Endothelial cell of umbilical vein (primary cell): ENCODE measurements at places on chromosomes 1 and 21. TPM values are rescaled to one million over a fixed set of nuclear protein-coding genes. Genes with fewer than 3 reads are reported as not detected.

BTG2 gene
- total RNA-seq, result 40.3 and 50.1 TPM in 2 replicates

CBR1 gene
- 37.2 and 41.3 TPM in 2 replicates for total RNA-seq

SAMD11 gene
- not detected in 2 replicates for total RNA-seq

ZNF695 gene
- total RNA-seq, result 4.8 and 5.5 TPM in 2 replicates

DNA sequence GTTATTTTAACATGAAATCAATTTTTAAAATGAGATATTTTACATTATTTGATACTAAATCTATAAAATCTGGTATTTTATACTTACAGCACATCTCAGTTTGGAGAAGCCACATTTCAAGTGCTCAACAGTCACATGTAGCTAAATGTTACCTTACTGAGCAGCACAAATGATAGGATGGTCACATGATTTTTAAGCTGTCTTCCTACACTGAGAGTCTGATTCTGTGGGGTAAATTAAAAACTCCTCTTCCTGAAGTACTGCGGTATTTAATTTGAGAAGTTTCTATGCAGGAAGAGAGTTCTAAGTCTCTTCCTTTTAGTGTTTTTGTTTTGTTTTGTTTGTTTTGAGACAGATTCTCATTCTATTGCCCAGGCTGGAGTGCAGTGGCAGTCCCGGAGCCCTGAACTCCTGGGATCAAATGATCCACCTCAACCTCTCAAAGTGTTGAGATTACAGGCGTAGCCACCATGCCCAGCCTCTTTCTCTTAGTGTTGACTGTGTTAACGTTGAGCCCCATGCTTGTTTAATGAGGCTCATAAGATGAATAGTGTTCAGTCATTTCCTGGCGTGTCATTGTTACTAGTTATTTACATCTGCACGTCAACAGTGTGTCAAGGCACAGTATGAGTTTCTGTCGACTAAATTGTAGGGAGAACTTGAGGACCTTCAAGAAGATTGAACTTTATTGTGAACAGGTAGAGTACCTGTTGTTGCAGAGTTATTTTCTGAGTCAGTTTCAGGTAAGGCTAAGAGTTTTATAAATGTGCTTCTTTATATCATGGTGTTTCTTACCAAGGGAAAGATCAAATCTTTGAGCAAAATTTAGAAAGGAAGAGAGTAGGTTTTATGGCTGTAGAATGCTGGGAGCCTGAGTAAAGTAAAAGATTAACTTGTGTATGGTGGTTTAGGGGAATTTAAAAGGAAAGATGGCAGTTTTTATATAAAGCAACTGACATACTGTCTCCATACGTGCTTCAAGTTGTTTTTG lies 3.3 kb downstream of the CNST start:
- DNase-seq, result peak; percentile 92
- peaks cover 46% of the 10 kb centered on the region for H3K4me1 ChIP-seq
- no peak overlapping the region for H3K4me3 ChIP-seq
- H3K27me3 ChIP-seq, result no peaks in the 10 kb centered on the region

GRCh38 chr1:22673486-22674409 lies 20.7 kb downstream of the C1QB start:
- DNase-seq, result peak; percentile 74
- peaks cover 12% of the 10 kb centered on the region for H3K27me3 ChIP-seq
- no peak overlapping the region for H3K27ac ChIP-seq

DNA sequence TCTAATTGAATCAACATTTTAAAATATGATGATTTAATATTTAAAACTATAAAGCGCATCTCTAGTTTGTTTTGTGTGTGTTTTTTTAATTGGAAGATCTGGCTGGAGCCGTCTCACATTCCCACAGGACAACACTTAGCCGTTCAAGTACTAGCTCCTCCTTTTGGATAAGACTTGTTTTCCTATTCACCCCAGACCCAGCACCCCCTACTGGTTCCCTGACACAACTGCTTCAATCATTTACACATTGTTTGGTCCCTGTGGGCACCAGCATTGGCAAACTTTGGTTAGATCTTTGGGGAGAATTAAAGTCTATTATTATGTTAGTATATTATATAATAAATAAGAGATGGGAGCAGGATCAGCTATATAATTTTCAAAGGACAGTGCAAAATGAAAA lies 34.5 kb downstream of the TYW3 start:
- no peak overlapping the region for H3K4me3 ChIP-seq
- DNase-seq, result no peak
- H3K27ac ChIP-seq, result no peak overlapping the region

- H3K4me1 ChIP-seq, result peaks cover 7% of the 10 kb centered on the region
- no peak overlapping the region for H3K4me3 ChIP-seq
- no peaks in the 10 kb centered on the region for H3K27me3 ChIP-seq
- peak; percentile 32 for DNase-seq
- H3K36me3 ChIP-seq, result no peaks in the 10 kb centered on the region
Measured at GRCh38 chr21:43767984-43768867, 7.9 kb downstream of the CSTB start.

DNA sequence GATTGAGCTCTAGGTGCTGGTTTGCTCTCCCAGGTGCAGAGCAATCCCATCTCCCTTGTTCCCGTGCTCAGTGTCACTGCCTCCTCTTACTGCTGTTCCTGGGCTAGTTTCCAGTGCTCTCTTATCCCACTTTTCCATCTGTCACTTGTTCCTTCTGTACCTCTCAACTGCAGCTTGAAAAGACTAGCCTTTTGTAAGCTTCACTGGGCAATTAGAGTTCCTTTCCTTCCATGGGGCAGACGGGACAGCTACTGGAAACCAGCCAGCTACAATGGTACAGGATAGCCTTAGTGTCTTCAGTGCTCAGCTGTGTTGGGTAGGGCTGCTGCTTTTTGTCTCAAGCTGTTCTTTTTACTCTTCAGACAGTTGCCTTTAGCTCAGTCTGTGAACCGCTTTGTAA lies 31.6 kb downstream of the AGT start:
- H3K36me3 ChIP-seq, result peaks cover 3% of the 10 kb centered on the region
- no peak overlapping the region for H3K27ac ChIP-seq
- no peak for DNase-seq

DNA sequence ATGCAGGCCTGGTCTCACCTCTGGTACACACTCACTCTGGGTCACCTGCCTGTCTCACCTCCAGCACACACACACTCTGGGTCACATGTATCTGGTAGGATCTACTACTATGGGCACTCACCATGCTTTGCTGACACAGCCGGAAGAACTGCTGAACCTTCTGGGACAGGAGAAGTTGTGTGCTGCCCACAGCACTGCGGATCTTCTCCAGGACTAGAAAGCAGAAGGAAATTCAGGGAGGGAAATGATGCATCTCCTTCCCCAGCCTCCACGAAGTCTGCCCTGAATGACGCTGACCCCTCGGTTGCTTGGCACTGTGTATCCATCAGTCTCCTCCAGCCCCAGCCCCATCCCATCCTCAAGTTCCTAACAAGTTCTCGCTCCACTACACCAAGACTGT lies 7.9 kb upstream of the SMIM12 start:
- H3K4me3 ChIP-seq, result no peak overlapping the region
- H3K27ac ChIP-seq, result no peak overlapping the region
- H3K27me3 ChIP-seq, result peaks cover 14% of the 10 kb centered on the region
- no peak for DNase-seq

DNA sequence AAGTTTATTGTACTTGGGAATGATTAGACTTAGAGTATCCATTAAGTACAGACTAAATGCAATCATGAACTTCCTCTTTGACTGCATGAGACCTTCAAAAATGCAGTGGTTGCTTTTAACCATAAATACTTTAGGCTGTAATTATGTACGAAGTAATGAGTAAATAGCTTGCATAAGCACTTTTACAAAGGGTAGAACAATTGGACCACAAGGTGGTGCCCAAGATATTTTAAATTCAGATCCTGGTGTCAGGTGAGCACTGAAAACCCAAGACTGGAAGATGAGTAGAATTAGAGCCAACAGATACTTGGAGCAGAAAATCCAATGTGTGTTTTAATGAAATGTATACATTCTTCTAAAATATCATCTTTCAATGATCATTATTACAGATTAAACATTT lies 43.4 kb upstream of the RHOU start:
- no peak overlapping the region for H3K4me3 ChIP-seq
- no peaks in the 10 kb centered on the region for H3K4me1 ChIP-seq
- no peaks in the 10 kb centered on the region for H3K36me3 ChIP-seq
- H3K27me3 ChIP-seq, result no peaks in the 10 kb centered on the region

GRCh38 chr1:1290238-1290731 lies 10.0 kb downstream of the SCNN1D start:
- H3K27ac ChIP-seq, result no peak overlapping the region
- H3K4me3 ChIP-seq, result no peak overlapping the region
- H3K36me3 ChIP-seq, result no peaks in the 10 kb centered on the region
- no peaks in the 10 kb centered on the region for H3K27me3 ChIP-seq
- DNase-seq, result peak; percentile 47

- no peaks in the 10 kb centered on the region for H3K36me3 ChIP-seq
- no peaks in the 10 kb centered on the region for H3K4me1 ChIP-seq
- H3K4me3 ChIP-seq, result no peak overlapping the region
- H3K27ac ChIP-seq, result no peak overlapping the region
- DNase-seq, result peak; percentile 12
- no peaks in the 10 kb centered on the region for H3K27me3 ChIP-seq
Measured at GRCh38 chr1:183932412-183932811, 105.1 kb downstream of the COLGALT2 start.
